Mammary epithelial cell (primary cell): ENCODE measurements at places on chromosomes 7 and 10.
A peak's percentile ranks its signal among the peaks of the same experiment; 100 is the strongest.

DNA sequence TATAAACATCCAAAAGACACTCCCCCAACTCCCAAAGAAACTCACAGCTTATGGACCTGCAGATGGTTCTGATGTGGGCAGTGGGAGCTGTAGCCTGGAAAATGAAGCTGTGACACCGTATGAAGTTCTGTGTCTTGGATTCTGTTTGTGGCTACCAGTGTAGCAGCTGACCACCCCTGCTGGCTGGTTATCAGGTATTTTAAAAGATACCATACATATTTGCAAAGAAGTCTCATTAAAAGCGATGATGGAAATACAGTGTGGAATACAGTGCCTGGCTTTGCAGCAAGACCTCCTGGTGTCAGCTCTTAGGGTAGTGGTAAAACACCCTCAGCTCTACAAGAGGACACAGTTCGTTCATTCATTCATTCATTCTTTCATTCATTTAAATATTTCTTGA is 194.3 kb upstream of the PRKCQ start:
- DNase-seq, result no peak

GRCh38 chr10:7053195-7053594 is 357.6 kb downstream of the SFMBT2 start:
- DNase-seq, result no peak

DNA sequence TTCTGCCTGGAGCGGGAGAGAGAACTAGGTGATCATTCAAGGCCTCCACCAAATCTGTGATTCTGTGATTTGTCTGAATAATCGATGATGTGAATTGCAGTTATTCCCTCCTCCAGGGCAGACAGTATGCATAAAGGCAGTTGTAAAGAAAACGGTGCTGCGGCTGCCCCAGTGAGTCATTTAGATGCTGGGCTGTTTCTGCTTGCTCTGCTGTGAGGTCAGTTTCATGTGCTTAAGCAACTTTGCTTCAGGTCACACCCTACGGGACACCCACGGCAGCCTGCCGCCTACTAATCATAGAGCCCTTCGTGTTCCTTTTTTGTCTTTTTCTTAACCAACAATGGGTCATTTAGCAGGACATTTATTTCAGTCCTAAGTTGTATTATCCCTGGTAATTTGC is 158.1 kb upstream of the PITRM1 start:
- peak; percentile 85 for DNase-seq

- DNase-seq, result peak; percentile 57
Measured at GRCh38 chr10:26890956-26891355, 30.2 kb upstream of the ABI1 start.

GRCh38 chr10:90885176-90885575 is 13.4 kb downstream of the RPP30 start:
- peak; percentile 27 for DNase-seq

GRCh38 chr7:151416941-151417315 is 7.1 kb upstream of the WDR86 start:
- no peak for DNase-seq

DNA sequence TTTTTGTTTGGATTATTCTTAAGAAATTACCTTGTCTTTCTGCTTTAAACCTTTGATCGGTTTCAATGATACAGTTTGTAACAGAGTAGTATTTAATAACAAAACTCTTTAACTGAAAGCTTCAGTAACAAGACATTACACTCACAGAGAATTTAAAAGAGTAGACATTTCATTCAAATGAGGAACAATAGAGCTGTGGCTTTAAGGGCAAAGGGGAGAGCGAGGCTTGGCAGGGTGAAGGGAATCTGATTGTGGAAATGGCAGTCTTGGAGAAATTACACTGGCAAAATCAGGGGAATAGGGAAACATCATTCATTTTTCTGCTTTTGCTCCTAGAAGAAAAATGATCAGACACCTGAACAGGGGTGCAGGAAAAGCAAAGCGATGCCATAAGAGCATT is 5.1 kb upstream of the HIPK2 start:
- DNase-seq, result no peak

DNA sequence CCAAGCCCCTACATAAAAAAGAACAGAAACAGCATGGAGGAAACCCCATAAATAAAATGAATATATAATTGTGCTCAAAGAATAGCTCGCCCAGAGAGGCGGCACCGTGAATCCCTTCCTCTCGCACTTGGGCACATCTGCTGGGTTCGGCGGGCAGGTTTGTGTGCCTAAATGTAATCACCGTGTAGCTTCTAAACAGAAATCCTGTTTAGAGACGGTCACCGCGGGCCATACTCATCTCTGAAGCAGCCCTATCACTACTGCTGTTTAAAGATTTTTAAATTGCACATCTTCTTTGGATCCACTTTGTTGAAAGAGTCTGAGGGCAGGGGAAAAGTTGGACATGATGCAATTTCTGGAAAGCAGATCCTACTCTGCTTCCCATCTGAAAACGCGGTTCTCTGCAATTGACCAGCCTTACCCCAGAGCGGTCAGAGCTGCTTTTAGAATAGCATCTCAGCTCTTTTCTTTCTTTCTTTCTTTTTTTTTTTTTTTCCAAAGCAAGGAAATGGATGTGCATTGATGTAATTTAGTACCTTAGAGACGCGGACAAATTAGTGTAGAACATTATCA is 6.4 kb downstream of the DRGX start:
- no peak for DNase-seq

GRCh38 chr7:44757739-44758138 is 9.1 kb downstream of the ZMIZ2 start:
- DNase-seq, result no peak

DNA sequence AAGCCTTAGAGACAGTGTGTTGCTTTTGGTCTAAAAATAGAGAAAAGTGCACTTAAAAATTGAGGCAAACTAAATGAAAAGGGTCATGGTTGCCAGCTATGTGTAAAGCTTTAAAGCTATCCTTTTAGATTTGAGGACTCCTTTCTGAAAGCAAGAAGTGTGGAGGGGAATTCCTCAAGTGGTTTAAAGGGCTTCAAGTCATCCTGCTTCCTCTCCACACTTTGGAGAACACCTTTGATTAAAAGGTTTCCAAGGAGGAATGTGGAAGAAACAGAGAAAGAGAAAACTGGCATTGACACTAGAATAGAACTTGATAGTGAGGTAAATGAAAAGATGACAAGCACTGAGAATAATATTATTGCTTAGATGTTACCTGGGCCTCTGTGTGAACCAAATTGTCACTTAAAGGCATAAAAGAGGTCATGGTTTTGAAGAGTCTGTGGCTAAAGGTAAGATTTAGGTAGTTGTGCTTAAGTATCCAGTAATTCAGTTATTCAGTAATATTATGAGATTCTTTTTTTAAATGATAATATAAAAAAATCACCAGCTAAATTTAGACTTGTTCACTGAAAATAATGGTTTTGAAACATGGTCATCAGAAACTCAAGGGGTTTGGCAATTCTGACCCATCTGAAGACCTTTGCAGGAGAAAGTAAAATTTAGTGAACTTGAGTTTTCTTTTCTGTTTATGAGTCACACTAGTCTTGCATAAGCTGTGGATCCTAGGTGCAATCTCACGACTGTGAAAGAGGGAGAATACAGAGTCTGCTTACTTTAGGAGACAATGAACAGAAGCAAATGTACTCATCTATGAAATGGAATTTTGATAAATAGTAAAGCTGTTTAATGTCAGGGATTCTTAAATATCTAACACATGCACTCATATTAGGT is 466.0 kb downstream of the KIF20B start:
- peak; percentile 74 for DNase-seq

DNA sequence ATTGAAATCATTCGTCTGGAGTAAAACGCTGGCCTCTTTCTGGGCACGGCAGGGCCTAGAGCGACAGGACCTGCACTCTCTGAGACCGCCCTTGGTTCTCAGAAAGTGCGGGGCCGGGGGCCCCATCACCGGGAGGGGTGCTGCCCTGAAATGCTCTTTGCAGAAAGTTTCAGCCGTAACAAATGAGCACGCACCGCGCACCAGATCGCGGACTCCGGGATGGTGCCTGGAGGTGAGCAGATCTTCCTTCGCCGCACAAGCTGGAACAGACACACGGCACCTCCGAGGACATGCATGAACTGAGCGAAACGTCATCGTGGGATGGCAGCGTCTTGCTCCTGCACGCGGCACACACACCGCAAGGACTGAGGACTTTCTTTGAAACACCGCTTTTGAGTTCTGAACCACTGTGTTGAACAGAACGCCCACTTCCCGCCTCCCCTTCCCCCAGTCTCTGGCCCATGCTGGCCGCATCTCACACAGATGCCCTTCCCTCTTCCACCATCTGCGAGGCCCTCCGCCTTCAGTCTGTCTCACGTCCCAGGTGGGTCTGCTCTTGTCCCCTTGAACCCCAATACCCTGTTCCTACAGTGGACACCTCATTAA is 538.7 kb upstream of the MGMT start:
- no peak for DNase-seq

DNA sequence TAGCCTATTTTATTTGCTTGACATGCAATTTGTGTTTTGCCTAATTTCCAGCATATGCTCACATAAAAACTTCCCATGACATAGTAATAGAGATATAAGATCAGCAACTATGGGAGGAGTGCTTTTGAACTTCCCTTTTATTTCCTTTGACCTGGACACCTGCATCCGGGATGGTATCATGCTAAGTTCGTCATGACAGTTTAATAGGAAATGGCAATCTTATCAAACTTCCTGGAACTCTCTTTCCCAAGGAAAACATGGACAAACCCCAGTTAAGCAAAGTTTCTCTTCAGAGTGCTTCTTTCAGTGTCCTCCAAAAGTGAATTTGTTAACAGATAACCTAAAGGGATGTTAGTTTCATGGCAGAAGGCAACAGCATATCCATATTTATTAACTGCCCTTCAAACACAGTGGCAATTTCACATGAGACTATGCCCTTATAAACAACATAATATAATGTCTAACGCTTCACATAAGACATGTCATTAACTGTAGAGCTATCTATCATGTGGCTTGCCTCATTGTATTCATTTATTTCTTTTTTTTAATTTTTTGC is 474.7 kb upstream of the SEMA3A start:
- no peak for DNase-seq

DNA sequence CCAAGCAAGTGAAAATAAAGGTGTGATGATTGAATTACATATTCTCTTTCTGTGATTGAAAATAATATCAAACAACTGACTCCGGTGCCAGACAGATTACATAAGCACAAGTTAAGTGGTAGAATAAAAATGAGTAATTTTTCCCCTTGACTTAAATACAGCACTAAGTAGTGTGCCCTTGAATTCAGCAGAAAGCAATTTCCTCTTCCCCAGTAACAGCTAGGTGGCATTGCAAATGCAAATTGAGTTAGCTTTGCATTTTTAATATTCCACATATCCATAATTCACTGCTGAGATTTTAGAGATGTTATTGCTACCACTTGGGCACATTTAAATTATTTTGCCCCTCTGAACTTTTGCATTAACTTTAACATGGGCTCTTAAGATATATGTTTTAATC is 89.8 kb upstream of the NPVF start:
- no peak for DNase-seq

GRCh38 chr10:129755158-129755591 is 208.9 kb downstream of the EBF3 start:
- DNase-seq, result no peak

DNA sequence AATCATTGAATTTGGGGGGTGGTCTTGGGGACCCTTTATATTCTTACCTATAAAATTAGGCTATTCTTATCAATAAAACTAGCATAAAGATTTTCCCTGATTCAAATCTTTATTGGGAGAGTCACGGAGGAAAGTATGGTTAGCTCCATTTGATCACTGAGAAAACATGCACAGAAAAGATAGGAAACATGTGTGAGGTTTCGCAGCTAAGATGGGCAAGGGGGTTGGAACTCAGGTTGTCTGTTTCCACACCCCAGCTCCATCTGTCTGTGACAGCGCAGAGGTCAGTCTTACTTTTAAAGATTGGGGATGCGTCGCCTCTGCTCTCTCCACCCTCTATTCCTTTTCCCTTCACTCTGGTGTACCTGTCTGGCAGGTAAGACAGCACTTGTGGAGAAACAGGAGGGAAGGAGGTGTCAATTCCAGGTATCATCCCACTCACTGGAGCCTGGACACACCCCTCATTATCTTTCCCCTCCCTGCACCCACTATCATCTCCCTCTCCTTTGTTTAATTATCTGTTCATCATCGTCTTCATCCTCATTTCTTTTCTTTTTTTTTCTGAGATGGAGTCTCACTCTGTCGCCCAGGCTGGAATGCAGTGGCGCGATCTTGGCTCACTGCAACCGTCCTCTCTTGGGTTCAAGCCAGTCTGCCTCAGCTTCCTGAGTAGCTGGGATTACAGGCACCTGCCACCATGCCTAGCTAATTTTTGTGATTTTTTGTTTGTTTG is 2.4 kb upstream of the DENND10 start:
- DNase-seq, result no peak

- no peak for DNase-seq
Measured at GRCh38 chr10:12644380-12645144, 295.2 kb downstream of the CAMK1D start.

DNA sequence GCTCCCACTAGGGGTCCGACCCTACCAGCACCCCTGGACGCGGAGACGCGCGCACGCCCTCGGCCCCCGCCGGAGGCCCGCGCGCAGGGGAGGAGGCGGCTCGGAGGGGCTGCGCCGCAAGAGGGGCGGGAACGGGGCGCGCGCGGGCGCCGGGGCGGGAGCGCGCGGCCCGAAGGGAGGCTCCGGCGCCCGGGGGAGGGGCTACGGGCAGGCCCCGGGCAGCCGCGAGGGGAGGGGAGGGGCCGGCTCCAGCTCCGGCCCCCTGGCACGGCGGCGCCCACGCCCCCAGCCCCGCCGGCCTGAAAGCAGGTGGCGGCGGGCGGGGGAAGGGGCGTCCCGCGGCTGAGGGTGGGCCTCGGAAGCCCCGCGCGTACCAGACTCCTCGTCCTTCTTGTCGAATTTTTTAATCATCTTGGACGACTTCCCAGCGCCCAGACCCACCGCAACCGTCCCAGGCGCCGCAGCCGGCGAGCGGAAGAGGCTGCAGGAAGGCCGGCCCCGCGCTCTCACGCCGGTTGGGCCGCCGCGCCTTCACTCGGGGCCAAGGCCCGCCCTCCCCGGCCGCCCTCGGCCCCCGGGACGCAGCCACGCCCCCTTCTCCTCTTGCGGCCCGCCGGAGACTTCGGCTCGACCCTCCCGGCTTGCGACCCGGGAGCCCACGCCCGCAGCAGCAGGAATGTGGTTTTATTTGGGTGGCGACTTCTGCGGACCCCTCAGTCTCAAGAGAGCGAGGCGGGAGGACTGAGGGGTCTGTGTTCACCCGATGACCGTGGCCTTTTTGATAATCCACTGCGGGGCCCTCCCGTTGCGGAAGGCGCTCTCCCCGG is at the start of gene COPG2:
COPG2 (minus strand) TSS at position 491 of the 827 bp plus-strand sequence; CDS start at position 411, 80 bp downstream.
- DNase-seq, result peak; percentile 79

GRCh38 chr10:97888641-97889262 is 39.1 kb downstream of the GOLGA7B start:
- DNase-seq, result peak; percentile 82

- no peak for DNase-seq
Measured at GRCh38 chr7:80225361-80225760, 90.7 kb downstream of the GNAI1 start.

- DNase-seq, result no peak
Measured at GRCh38 chr7:85596827-85597226, 410.0 kb upstream of the SEMA3D start.
